AG08395 (cell line): ENCODE measurements at places on chromosomes 7 and 10.

DNA sequence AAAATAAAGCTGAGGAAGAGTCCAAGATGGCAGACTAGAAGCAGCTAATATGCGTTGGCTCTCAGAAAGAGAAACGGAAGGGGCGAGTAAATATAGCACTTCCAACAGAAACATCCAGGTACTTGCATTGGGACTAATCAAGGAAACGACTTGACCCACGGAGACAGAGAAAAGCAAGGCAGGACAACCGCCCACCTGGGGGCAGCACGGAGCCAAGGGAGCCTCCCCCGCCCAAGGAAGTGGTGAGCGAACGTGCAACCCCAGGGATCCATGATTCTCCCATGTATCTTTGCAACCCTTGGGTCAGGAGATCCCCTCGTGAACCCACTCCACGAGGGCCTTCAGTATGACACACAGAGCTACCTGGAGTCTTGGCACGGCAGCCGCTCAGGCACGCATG is 45.4 kb upstream of the GRM3 start:
- DNase-seq = no peak

DNA sequence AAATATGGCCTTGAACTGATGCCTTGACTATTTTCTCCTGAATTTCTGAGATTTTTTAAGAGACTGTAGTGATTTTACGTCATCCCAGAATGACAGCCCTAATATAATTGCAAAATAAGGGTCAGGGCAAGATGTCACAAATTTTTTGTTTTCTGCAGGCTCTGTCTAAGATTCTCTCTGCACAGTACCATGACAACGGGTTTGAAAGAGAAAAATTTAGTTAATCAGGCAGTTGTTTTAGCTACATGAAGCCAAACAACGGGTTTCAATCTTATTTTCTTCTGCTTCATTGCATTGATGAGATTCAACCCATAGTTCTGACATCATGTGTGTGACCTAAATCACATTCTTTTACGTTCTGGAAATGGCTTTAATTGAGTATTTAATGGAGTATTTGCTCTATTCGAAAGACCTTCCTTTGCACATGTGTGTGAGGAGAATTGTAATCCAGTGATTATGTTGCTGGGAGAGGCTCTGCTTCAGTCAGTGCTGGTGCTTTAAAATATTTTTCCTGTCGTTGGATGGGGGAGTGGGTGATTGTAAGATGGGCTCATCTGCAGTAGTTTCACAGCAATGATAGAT is 118.0 kb upstream of the RHOBTB1 start:
- DNase-seq = no peak

DNA sequence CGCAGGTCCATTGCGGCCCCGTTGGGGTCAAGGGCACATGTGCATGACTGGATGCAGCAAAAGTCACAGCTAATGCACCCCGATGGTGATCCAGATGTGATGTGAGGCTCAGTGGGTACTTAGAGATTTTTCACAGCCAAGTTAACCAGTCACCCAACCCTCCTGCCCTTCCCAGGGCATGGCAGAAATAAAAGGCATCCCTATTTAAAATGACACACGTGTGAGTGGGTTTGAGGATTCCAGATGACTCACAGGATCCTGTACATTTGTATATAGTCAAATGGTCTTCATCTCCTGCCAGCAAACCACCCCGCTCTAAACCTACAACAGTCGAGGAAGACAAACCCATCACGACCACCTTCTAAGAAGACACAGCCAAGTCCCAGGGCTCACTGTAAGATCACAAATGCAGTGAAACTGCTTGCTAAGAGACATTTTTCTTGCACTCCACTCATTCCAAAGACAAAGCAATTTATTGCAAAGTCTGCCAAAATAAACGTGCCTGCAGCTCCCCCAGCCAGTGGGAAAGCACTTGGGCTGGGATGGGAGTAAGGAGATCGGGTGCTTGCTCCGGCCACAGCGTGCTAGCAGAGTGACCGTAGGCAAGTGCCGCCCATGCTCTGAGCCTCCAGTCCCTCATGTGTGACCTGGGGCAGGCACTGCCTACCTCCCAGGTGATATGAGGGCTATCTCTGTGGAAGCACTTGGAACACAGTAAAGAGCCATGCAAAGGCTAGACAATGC is 86.6 kb upstream of the MACROH2A2 start:
- no peak for DNase-seq

DNA sequence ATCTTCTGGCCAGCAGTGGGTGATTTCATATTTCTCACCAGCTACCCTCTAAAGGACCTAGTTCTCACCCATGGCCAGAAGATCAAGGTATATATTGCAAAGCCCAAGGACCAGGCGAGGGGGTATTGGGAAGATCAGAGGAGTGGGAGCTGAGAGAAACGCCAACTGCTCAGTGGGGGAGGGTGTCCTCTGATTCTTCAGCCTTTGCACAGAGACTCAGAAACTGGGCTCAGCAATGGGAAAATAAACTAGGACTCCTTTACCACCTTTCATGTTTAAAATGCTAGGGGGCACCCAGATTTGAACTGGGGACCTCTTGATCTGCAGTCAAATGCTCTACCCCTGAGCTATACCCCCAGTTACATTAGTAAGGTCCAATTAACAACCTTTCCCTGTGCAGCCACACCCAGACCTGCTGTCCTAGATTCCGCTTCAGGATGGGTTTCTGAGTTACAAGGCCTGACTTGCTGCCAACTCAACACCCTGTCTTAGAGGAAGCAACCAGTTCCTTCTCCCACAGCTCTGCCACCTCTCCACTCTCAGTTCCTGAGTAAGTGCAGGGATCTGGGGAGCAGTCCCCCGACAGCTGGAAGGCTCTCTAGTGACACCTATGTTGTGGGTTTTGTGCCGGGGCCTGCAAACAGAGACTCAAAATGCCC is 93.5 kb downstream of the ZNF783 start:
- DNase-seq = no peak

- DNase-seq = no peak
Observed at GRCh38 chr7:1590476-1590875, 20.6 kb upstream of the PSMG3 start.

GRCh38 chr7:32416846-32417245 is 73.3 kb downstream of the LSM5 start:
- DNase-seq = no peak

DNA sequence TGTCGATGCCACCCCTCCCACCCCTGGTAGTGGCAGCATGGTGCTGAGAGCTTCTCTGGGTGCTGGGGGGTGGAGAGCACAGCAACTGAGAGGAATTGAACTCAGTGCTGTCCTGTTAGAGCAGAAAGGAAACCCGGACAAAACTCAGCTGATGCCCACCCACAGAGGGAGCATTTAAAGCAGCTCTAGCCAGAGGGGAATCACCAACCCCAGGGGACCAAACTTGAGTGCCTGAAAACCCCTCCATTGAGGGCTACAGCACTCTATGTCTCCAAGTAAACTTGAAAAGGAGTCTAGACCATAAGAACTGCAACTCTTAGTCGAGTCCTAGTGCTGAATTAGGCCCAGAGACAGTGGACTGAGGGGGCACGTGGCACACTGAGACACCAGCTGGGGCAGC is 16.8 kb upstream of the FOXI2 start:
- DNase-seq = no peak

DNA sequence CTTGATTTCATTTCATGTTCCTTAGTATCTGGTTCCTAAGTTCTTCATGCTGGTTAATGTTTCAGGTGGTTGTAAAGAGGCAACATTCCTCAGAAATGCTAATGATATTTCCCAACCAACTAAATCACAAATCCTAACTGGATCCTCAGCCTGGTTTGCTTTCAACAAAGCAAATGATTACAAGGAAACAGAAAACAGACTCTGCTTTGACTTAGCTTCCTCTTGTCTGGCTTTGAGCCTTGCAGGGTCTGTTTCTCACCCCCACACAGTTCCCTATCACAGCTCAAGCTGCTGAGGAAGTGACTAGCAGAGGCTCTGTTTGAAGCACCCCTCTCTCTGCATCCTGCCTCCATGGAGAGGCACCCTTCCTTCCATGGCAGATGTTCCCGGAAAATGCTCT is 130.2 kb upstream of the CTTNBP2 start:
- no peak for DNase-seq

DNA sequence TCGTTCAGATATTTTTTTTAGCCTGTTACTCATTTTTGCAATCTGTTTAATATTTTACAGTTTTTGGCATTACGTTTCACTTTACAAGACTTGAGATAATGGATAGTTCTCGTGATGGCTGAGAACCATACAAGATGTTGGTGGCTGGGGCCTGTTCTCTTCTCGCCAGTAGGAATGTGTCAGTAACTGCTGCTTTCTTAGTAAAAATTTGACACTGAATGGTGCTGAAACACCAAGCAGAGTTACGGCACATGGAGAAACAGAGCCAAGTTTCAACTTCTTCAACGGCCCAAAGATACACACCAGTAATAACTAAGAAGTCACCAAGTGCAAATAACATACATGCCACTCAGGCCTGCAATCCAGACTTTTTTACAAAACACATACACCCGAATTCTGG is 130.4 kb downstream of the NRP1 start:
- DNase-seq = no peak

DNA sequence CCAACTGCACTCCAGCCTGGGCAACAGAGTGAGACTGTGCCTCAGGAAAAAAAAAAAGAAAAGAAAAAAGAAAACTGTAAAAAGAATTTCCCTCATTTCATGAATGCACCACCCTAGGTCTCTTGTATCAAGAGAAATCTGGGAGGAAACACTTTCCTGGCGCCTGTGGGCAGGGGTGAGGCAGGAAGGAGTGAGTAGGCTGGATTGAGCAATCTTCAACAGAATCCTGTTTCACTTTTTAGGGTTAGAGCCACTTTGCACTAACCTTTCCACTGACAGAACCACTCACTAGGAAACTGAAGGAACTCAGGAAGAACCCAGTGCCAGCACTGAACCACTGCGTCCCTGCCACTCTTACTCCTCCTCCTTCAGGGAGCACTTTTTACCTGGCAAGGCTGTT is 282.1 kb downstream of the CCDC3 start:
- no peak for DNase-seq

DNA sequence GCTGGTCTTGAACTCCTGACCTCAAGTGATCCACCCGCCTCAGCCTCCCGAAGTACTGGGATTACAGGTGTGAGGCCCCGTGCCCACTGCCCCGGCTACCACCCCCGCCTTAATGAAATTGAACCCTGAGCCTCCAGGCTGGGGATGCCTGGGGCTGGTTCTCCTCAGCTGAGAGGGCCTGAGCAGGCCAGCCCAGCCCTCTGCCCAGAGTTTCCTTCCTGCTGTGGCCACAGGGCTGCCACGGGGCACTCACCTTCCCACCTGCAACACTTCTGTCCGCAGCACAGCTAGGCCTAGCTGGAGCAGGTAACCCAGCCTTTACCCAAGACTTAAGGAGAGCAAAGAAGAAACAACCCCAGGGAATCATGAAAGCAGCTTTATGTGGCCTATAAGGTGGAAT is 78.1 kb upstream of the ANLN start:
- DNase-seq = no peak

DNA sequence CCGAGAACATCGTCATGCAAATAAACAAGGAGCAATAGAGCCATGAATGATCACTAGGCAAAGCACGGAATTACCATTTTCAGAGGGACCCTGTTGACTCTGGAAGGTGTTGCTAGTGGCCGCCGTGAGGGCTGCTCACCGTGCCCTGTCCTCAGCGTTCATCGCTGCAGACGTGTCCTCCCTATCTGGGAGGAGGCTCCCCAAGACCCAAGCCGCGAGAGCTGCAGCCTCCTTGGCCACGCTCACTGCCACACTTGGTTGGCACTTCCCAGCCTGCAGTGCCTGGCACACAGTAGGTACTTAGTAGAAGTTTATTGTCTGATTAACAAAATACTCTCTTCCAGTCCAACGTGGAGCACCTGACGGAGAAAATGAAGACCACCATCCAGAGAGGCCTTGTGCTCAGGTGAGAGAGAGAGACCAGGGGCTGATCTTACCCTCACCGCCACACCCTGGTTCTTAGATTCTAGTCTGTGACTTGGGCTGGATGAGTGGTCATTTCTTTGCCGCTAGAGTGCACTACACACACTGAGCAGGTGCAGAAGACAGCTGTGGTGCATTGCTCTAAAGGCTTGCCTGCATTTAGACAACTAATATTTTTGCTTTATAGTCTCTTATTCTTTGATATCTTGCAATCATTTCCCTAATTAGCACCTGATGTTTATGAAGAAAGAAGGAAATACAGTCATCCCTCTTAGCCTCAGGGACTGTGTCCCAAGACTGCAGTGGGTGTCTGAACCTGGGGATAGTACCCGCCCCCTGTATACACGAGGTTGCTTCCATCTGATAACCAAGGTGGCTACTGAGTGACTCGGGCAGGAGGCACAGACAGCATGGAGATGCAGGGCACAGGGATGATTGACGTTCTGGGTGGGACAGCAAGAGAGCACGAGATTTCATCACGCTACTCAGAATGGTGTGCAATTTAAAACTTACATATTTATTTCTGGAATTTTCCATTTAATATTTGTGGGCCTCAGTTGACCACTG is 40.3 kb downstream of the PITRM1 start:
- DNase-seq = no peak

- DNase-seq = no peak
Observed at GRCh38 chr7:32158751-32159745, 88.8 kb upstream of the PDE1C start.

- peak; percentile 60 for DNase-seq
Observed at GRCh38 chr10:17214971-17215781, 12.9 kb upstream of the VIM start.

DNA sequence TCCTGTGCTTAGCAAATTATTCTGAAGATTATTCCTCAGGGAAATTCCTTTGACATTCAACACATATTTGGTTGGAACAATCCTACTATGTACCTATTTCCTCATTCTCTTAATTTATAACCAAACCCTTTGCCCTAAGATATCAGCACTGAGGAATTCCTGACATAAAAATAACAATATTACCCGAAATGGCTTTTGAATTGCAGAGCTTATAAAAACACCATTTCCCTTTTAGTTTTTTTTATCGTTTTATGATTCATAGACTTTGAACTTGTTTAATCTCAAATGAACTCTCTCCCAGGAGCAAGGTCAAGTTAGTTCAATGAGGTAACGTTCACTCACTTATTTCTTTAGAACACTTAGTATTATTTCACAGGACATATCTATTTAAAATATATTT is 7.7 kb upstream of the ABCB1 start:
- DNase-seq = no peak

- peak; percentile 51 for DNase-seq
Observed at GRCh38 chr7:19747740-19748339, 25.6 kb downstream of the TMEM196 start.

DNA sequence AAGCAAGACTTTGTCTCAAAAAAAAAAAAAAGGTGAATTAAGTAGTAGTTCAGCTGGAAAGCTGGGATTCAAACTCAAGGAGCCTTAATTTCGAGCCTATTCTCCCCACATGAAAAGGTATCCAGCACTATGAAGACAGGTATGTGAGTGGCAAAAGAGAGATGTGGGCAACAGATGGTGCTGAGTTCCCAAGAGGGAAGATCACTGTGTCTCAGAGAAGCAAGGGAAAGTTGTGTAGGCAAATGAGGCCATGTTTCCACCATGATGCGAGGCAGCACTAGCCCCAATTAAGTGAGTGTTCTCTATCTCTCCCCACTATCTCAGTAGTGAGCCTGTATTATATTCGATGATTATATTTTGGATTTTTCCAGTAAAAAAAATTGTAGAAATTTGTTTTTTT is 19.8 kb upstream of the ST7 start:
- DNase-seq = no peak
